Cerebellar cortex (tissue), 1 donor: ENCODE measurements at places on chromosomes 4 and X.

- no peak for DNase-seq
These were observed 49.4 kb downstream of the LPAR4 start for GRCh38 chrX:78796916-78797315.

GRCh38 chrX:146456058-146456457, 353.5 kb upstream of the CXorf51B start:
- no peak for DNase-seq

DNA sequence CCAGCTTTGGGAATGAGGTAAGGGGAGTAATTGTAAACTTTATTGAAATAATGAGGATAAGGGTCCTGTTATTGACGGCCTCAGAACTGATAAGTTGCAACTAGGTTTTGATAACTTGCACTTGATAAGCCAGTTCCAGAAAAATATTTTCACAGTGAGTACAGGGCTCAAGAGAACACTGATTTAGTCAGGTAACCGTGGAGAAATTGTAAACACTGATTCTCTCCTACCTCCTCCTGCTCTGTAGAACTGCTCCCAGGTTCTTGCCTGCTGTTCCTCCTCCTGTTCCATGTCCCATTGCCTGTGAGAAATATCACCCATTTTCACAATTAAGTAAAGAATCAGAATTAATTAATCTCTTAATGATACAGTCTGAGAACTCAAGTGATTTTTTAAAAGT, 55.0 kb upstream of the CXXC4 start:
- no peak for DNase-seq

DNA sequence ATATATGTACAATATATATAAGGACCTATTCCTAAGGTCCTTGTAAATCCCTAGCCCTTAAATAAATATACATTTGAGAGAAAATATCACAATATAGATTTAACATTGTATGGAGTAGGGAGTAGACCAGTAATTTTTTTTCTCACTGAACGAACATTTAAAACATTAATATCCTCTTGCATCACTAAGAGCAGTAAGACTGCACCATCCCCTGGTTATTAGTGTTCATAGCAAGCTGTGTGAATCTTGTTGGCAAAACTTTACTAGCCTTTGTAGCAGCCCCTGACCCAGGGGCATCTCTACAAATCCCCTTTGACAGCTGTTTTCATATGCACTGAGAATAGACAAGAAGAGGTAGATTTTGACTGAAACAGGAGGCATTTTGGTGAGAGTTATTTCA, 146.5 kb downstream of the IL1RAPL2 start:
- no peak for DNase-seq
